ENCODE measurements at places on chromosomes 1 and 21. TPM values are rescaled to one million over a fixed set of nuclear protein-coding genes. Genes with fewer than 3 reads are reported as not detected.
A peak's percentile ranks its signal among the peaks of the same experiment; 100 is the strongest.

NTMT2 gene
- not detected for total RNA-seq

GRCh38 chr1:90709535-90709934, 7.6 kb downstream of the BARHL2 start:
- no peak overlapping the region for H3K27ac ChIP-seq
- H3K4me1 ChIP-seq: no peaks in the 10 kb centered on the region
- H3K4me3 ChIP-seq: no peak overlapping the region
- H3K27me3 ChIP-seq: peaks cover 60% of the 10 kb centered on the region
- no peak for DNase-seq

DNA sequence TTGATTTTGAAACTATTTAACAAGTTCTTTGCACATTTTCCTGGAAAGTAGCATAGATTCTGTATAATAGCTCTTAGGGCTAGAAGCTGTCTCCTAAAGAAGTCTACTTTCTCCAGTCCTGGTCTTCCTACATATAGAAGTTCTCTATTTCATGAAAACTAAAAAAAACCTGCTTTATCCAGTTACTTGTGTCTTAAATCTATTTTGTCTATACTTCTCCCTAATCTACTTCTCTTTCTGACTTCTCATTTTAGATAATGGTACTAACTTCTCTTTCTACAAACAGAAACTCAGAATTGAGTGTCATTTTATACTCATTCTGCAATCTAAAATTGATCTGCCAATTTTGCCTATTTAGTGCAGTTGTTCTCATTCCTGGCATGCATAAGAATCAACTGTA, 28.7 kb downstream of the PDE4B start:
- H3K4me1 ChIP-seq: no peaks in the 10 kb centered on the region
- H3K27ac ChIP-seq: no peak overlapping the region
- no peaks in the 10 kb centered on the region for H3K27me3 ChIP-seq
- DNase-seq: no peak

PLEKHN1 gene
- total RNA-seq: 0.47 TPM

SLC6A17 gene
- total RNA-seq: not detected

JAM2 gene
- 23.1 TPM for total RNA-seq

GRCh38 chr1:230501242-230501641, 75.1 kb upstream of the PGBD5 start:
- DNase-seq: no peak
- no peak overlapping the region for H3K27ac ChIP-seq
- H3K36me3 ChIP-seq: no peaks in the 10 kb centered on the region
- no peak overlapping the region for H3K4me3 ChIP-seq
- no peaks in the 10 kb centered on the region for H3K4me1 ChIP-seq

- H3K27me3 ChIP-seq: no peaks in the 10 kb centered on the region
- no peak for DNase-seq
- H3K36me3 ChIP-seq: no peaks in the 10 kb centered on the region
- no peaks in the 10 kb centered on the region for H3K4me1 ChIP-seq
- H3K4me3 ChIP-seq: no peak overlapping the region
Observed at GRCh38 chr1:56964349-56965017, 1.3 kb downstream of the C8B start.

TFF2 gene
- total RNA-seq: not detected

DNA sequence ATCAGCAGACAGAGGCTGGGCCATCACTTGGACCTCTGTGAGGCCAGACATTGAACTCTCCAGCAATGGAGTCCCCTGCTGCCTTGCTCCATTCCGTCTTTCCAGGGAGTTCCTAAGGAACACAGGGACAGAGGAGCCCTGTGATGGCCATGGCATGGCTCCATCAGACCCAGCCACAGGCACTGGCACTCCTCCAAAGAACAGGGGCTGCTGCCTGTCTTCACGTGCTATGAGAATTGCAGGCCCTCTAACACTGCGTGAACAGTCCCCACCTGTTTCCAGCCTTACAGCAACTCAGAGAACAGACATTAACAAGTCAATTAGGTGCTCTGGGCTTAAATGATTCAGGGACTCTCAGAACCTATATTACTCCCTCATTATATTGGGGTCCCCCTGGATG, 140.8 kb downstream of the ASTN1 start:
- no peaks in the 10 kb centered on the region for H3K27me3 ChIP-seq
- H3K27ac ChIP-seq: no peak overlapping the region
- H3K4me3 ChIP-seq: no peak overlapping the region
- no peaks in the 10 kb centered on the region for H3K36me3 ChIP-seq
- DNase-seq: no peak

DNA sequence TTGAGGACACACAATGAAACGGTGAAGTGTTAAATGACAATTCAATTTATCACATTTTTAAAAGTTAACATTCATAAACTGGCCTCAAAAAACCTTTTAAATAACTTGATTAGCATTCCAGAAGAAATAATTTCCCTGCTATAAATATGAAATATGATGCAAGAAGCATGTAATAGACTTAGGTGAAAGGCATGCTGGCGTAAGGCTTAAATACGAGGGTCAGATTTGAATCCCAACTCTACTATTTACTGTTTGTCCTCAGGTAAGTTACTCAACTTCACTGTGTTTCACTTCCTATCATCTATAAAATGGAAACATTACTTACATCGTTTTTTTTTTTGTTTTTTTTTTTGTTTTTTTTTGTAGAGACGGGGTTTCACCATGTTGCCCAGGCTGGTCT, 40.8 kb downstream of the EPRS1 start:
- no peaks in the 10 kb centered on the region for H3K27me3 ChIP-seq
- no peaks in the 10 kb centered on the region for H3K36me3 ChIP-seq
- DNase-seq: no peak
- no peak overlapping the region for H3K4me3 ChIP-seq
- no peaks in the 10 kb centered on the region for H3K4me1 ChIP-seq

UTP25 gene
- 3.5 TPM for total RNA-seq

- no peak for DNase-seq
- no peak overlapping the region for H3K4me3 ChIP-seq
- H3K36me3 ChIP-seq: no peaks in the 10 kb centered on the region
Observed at GRCh38 chr1:35449334-35450008, 107.7 kb downstream of the KIAA0319L start.

- no peaks in the 10 kb centered on the region for H3K4me1 ChIP-seq
- no peak overlapping the region for H3K4me3 ChIP-seq
- no peaks in the 10 kb centered on the region for H3K36me3 ChIP-seq
Observed at GRCh38 chr1:207627496-207627895, 17.4 kb upstream of the CR1L start.

GRCh38 chr1:109712321-109712864, 342 bp downstream of the GSTM5 start:
- H3K4me1 ChIP-seq: no peaks in the 10 kb centered on the region
- no peaks in the 10 kb centered on the region for H3K27me3 ChIP-seq
- H3K27ac ChIP-seq: peak overlapping the region; percentile 30
- no peaks in the 10 kb centered on the region for H3K36me3 ChIP-seq
- no peak for DNase-seq
- H3K4me3 ChIP-seq: peak overlapping the region; percentile 38

NIBAN1 gene
- 10.1 TPM for total RNA-seq

TSTD1 gene
- total RNA-seq: 98.5 TPM

- H3K4me3 ChIP-seq: no peak overlapping the region
- H3K27me3 ChIP-seq: no peaks in the 10 kb centered on the region
- DNase-seq: no peak
- no peaks in the 10 kb centered on the region for H3K4me1 ChIP-seq
- H3K36me3 ChIP-seq: no peaks in the 10 kb centered on the region
Observed at GRCh38 chr1:165424454-165425216, 20.3 kb downstream of the RXRG start.

DISP1 gene
- 22.8 TPM for total RNA-seq

- no peak overlapping the region for H3K27ac ChIP-seq
- H3K4me3 ChIP-seq: no peak overlapping the region
- no peaks in the 10 kb centered on the region for H3K4me1 ChIP-seq
- DNase-seq: no peak
- H3K36me3 ChIP-seq: no peaks in the 10 kb centered on the region
- H3K27me3 ChIP-seq: no peaks in the 10 kb centered on the region
Observed at GRCh38 chr1:14913482-14914177, 239.9 kb upstream of the TMEM51 start.

DNA sequence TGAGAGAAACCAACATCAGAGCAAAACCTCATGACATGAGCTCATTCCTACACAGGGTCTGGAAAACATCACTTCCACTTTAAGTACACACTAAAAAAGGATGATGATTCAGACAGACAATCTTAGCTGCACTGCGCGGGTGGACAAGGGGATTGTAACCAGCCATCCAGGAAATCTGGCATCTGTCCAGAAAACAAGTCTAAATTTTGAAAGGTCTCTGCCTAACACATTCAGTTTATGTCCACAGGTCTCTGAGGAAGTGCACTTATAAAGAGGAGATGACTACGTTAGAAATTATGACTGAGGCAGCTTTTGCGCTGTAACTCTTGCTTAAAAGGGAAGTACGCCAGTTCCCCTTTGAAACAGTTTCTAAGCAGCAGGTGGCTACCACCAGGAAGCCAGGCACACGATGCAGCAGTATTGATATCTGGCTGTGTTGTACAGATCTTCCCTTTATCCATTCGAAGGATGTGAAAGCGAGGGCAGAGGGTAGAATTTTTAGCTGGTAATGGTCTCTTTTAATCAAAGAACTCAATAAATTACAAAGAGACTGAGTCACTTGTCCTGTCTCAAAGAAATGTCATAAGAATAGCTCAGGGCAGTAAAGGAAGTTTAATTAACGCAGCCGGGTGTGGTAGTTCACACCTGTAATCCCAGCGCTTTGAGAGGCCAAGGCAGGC, 128.0 kb downstream of the SETD4 start:
- peak overlapping the region; percentile 55 for H3K27ac ChIP-seq
- H3K4me1 ChIP-seq: no peaks in the 10 kb centered on the region
- DNase-seq: peak; percentile 61

INSRR gene
- total RNA-seq: not detected

OR10J1 gene
- not detected for total RNA-seq

GRCh38 chr1:30654188-30654587, 69.2 kb downstream of the MATN1 start:
- no peak overlapping the region for H3K4me3 ChIP-seq
- peak; percentile 8 for DNase-seq
- no peak overlapping the region for H3K27ac ChIP-seq
- no peaks in the 10 kb centered on the region for H3K27me3 ChIP-seq
- H3K4me1 ChIP-seq: no peaks in the 10 kb centered on the region

MANEAL gene
- total RNA-seq: 3.8 TPM

DNA sequence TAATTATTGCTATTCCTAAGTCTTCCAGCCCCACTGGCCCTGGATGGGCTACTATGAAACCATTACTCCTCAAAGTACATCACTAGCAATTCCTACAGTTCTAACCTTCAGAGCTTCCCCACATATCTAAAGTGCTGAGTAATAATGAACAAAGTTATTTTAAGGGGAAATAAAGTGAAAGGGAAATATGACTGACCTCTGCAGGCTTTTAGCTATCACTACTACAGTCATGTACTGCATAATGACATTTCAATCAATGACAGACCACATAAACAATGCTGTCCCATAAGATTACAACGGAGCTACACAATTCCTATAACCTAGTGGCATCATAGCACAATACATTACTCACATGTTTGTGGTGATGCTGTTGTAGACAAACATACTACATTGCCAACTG, 32.5 kb upstream of the ASPM start:
- no peaks in the 10 kb centered on the region for H3K4me1 ChIP-seq
- H3K36me3 ChIP-seq: peaks cover 58% of the 10 kb centered on the region
- H3K27ac ChIP-seq: no peak overlapping the region
- no peaks in the 10 kb centered on the region for H3K27me3 ChIP-seq
- DNase-seq: no peak

DNA sequence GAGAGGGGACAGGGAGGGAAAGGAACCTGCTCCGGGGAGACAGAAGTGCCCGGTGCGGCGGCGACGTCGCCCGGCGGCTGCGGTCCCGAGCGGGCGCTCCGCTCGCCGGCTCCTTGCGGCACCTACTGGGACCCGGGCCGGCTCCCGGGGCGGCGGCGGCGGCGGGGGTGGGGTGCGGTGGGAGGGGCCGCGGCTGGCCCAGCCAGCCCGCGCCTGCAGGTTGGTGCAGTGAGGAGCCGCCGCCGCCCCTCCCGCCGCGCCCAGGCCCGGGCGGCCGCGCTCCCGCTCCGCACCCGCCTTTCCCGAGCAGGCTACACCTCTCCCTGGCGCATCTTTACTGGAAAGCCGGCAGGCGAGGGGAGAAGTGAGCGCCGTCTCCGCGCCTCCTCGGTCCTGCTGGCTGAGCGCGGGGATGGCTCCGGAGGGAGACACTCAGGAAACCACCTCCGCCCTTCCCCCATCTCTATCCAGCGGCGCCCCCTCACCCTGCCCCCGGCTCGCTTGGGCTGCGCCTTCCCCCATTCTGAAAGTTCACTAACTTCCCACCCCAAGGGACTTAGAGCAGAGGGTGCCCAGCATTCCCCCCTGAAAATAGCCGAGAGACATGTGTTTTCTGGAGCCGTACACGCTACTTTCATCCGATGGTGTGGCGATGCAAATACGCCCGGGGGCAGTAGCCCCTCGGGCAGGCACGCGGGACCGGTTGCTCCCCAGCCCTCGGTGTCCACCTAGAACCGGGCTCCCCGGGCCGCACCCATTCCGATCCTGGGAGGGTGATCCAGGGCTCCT, at the start of gene PLD5:
PLD5 (minus strand) TSS at position 127 of the 789 bp plus-strand sequence.
- H3K27me3 ChIP-seq: peaks cover 20% of the 10 kb centered on the region
- H3K4me3 ChIP-seq: peak within 1 kb of the TSS; percentile 40
- H3K36me3 ChIP-seq: no peaks in the 10 kb centered on the region
- no peak within 1 kb of the TSS for H3K27ac ChIP-seq
- H3K4me1 ChIP-seq: peaks cover 13% of the 10 kb centered on the region

PPP1R15B gene
- total RNA-seq: 67.1 TPM

GADD45A gene
- total RNA-seq: 61.3 TPM

PSEN2 gene
- 31.4 TPM for total RNA-seq

- H3K4me3 ChIP-seq: no peak overlapping the region
- H3K4me1 ChIP-seq: no peaks in the 10 kb centered on the region
- no peaks in the 10 kb centered on the region for H3K27me3 ChIP-seq
Observed at GRCh38 chr21:35197191-35197590, 148.1 kb upstream of the RUNX1 start.

DNA sequence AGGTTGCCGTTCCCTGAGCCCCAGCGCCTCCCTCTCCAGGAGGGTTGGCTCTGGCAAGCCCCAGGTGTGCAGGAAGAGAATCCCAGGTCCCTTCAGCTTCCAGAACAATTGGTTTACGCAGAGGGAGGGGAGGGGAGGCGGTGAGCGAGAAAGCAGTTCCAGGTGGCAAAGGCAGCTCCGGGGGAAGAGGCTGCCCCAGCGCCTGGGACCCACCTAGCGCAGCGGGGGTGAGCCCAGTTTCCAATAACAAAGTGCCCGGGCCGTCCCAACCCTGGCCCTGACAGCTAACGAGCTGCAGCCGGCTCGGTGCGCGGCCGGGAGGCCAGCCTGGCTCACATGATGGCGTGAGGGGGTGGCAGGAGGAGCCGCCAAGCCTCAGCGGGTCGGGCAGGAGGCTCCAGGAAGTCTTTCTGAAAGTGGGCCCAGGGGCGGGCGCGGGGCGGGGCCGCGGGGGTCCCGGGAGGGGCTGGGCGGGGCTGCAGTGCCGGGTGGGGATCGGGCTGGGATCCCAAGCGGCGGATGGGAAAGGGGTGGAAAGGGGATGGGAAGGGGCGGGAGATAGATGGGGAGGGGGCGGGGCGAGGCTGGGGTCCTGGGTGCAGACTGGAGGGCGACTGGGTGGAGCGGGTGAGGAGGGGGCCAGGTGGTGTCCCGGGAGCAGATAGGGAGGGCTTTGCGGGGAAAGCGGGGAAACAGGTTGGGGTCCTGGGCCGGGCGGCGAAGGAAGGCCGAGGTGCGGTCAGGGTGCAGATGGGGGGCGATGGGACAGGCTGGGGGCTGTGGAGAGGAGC, 22.8 kb downstream of the DHRS3 start:
- peaks cover 7% of the 10 kb centered on the region for H3K4me1 ChIP-seq
- peak overlapping the region; percentile 42 for H3K4me3 ChIP-seq
- H3K27ac ChIP-seq: peak overlapping the region; percentile 61
- no peaks in the 10 kb centered on the region for H3K27me3 ChIP-seq
- peaks cover 11% of the 10 kb centered on the region for H3K36me3 ChIP-seq

- H3K27ac ChIP-seq: no peak overlapping the region
- H3K4me1 ChIP-seq: no peaks in the 10 kb centered on the region
- no peaks in the 10 kb centered on the region for H3K36me3 ChIP-seq
- no peaks in the 10 kb centered on the region for H3K27me3 ChIP-seq
Observed at GRCh38 chr1:181396811-181397210, 86.5 kb upstream of the CACNA1E start.
